ENCODE measurements at places on chromosomes 5 and 9.
A peak's percentile ranks its signal among the peaks of the same experiment; 100 is the strongest.

DNA sequence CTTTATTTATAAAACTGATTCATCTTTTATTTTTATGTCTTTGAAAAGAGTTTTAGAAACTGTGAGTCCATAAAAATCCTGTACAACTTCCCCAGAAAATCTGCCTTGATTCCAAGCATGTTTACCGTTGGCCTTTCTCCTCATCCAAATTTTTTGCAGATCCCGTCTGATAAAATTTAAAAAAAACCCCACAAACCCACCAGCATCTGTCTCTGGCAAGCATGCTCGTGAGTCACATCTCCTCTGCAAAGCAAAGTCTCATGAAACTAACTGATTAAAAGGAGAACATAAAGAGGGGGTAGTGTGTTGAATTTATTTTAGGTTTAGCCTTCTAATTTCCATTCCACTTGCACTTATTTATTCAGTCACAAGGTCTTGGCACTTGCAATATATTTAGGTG is 109.4 kb downstream of the MAT2B start:
- no peak for DNase-seq

- DNase-seq = peak; percentile 86
Observed at GRCh38 chr9:36036780-36037548, at the start of gene RECK. TSS of gene RECK (plus strand) at chr9:36036913. CDS start at chr9:36036999, 86 bp downstream.

GRCh38 chr9:124205686-124206352 is 51.9 kb upstream of the NEK6 start:
- DNase-seq = no peak

GRCh38 chr9:72533322-72533721 is 11.9 kb downstream of the TMC1 start:
- DNase-seq = no peak

DNA sequence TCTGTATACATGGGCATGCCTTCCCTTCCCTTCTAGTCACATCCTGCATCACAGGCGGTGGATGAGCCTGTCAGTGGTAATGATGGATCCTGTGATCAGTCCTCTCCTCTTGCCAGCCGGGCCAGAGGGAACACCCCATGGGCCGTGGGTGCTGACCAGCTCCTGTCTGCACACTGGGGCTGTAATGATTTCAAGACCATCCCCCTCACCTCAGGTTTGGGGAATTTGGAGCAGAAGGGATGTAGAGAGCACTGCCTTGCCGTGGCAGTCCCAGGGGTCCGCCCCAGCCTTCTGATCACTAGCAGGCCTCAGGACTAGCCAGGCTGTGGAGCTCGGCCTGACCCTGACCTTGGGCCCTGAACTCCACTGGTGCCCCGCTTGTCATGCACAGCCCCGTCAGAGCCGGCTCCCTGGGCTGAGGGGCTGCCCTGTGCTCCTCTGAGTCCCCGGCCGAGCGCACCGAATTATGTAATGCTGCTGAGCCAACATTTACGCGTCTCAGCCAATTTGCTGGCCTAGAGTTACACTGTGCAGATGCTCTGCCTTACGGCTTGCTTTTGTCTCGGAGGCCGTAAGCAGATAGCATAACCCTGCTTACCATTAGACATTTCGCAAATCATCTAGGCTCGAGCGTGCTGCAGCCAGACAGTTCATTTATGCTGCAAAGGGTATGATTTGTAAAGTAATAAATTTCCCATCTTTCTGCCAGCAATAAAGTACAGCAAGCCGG is 155.3 kb downstream of the MACROH2A1 start:
- no peak for DNase-seq

GRCh38 chr9:129352146-129352865 is 174.2 kb upstream of the IER5L start:
- no peak for DNase-seq

DNA sequence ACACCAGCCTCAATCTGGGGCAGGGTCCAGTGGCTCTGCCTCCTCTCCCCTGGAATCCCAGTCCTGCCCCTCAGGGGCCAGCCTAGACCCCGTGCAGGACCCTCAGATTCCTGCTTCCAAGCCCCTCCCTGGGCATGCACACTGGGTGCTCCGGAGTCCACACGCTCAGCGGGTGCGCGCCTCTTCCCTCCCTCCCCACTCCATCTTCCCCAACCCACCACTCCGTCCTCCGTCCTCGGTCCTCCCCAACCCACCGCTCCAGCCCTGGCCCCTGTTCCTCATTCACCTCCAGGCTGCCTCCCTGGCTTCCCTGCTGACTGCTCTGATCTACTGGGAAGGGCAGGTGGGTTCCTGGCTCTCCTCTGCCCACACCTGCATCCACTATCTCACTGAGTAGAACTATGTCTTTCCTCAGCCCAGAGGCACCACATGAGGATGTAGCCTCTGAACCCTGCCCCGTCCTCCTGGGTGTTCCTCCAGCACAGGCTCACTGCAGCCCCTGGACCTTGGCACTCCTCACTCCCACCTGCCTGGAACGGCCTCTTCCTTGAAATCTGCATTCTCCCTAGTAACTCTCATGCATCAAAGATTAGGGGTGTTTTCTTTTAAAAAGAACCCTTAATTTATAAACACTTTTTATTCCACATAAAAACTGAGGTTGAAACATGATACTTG is 92.8 kb downstream of the CAMSAP1 start:
- no peak for DNase-seq

GRCh38 chr5:65190328-65191053 is 291.2 kb downstream of the ADAMTS6 start:
- DNase-seq = no peak

Data from stimulated activated CD4-positive, alpha-beta T cell treated with anti-CD3 and anti-CD28 coated beads, Interleukin-15, amount 100 ng/mL, for 1 hour (primary cell).